Activated CD4-positive, CD25-positive, alpha-beta regulatory T cell treated with anti-CD3 and anti-CD28 coated beads, Interleukin-2, amount 50 U/mL, for 16 hours (primary cell): ENCODE measurements at places on chromosomes 13 and 19.

DNA sequence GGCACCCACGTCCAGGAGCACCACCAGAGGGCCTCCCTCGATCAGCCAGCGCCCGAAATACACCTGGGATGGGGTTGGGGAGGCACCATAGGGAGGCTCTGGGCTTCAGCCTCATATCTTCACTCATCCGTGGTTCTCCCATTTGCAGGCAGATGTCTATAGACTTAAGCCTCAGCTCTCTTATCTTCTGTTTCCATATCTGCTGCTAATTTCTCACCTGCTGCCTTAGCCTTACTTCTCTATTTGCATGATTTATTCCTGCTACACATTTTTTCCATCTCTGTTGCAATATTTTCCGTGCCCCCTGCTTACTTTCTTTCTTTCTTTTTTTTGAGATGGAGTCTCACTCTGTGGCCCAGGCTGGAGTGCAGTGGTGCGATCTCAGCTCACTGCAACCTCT lies 5.8 kb downstream of the GYS1 start:
- no peak for DNase-seq

DNA sequence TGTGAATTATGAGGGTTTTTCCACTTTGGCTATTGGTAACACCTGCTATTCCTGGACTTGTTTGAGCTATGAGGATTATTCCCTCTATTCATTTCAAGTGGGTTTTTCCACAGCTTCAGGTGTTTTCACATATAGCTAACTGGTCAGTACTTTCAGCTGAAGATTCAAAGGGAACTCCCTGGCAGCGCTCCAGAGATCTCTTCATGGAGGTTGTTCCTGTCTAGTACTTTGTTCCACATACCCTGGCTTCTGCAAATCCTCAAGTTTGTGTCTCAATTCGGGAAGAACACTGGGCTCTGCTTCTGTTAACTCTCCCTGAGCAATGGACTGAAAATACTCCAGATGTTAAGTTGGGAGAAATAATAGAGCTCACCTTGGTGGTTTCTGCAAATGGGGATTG lies 5.6 kb upstream of the ZNF607 start:
- DNase-seq, result no peak

DNA sequence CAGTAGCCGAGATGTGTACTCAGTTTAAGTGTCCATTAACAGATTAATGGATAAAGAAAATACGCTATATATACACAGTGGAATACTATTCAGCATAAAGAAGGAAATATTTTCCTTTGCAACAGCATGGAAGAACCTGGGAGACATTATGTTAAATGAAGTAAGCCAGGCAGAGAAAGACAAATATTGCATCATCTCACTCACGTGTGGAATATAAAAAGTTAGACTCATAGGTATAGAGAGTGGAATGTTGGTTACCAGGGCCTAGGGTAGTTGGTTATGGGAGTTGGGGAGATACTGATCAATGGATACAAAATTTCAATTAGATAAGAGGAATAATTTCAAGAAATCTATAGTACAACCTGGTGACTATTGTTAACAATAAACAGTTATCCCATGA lies 210.1 kb downstream of the MAB21L1 start:
- DNase-seq, result no peak

- no peak for DNase-seq
Measured at GRCh38 chr19:21472507-21472906, 32.9 kb upstream of the ZNF429 start.

DNA sequence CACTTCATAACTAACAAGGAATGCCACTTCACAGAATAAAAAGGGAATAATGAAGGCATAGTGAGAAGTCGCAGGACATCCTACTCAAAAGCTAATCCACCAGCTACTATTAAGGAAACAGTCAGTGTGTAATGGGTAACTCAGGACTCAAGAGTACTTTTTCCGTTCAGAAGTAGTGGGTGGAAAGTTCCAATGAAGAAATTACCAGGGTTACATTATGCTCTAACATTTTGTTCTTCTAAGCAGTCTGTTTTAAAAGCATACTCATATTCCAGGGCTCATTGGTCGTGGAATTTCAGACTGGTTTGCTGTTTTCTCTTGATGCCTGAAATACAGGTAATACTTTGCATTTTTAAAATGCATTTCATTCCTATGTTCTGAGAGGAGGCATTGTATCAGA lies 222.4 kb upstream of the IRS2 start:
- no peak for DNase-seq

- no peak for DNase-seq
Measured at GRCh38 chr19:9903336-9903735, 33.0 kb downstream of the OLFM2 start.

DNA sequence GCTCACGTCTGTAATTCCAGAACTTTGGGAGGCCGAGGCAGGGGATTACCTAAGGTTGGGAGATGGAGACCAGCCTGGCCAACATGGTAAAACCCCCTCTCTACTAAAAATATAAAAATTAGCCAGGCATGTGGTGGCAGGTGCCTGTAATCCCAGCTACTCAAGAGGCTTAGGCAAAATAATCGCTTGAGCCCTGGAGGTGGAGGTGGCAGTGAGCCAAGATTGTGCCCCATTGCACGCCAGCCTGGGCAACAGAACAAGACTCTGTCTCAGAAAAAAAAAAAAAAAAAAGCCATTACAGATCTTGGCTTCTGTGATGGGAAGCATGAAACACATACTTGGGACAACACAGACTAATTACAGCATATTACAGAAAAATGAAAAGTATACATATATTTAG lies 1404.5 kb upstream of the SPRY2 start:
- no peak for DNase-seq

- DNase-seq, result no peak
Measured at GRCh38 chr19:13629687-13630357, 123.5 kb upstream of the CACNA1A start.

- no peak for DNase-seq
Measured at GRCh38 chr13:27168906-27169657, 2.5 kb downstream of the USP12 start.

GRCh38 chr19:33032218-33032781 lies 32.4 kb downstream of the RHPN2 start:
- no peak for DNase-seq

DNA sequence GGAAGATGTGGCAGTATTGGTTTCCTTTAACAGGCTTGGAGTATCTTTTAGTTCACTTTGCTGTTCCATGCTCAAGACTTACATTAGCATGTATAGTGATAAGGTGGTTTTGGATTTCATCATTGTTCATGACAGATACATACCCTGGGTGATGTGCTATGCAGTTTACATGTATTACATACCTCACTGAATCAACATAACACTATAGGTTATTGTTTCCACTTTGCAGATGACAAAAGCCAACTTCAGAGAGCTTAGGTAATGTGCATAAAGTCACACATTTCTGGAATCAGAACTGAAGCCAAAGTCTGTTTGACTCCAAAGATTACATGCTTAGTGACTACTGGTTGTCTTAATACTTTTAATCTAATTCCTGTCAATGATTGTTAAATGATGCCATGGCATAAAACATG lies 7.1 kb downstream of the COMMD6 start:
- no peak for DNase-seq

- no peak for DNase-seq
Measured at GRCh38 chr13:50319635-50320255, 304.5 kb downstream of the KCNRG start.

GRCh38 chr19:46723023-46723461 lies 6.1 kb upstream of the PRKD2 start:
- no peak for DNase-seq

GRCh38 chr19:9381361-9381785 lies 18.6 kb downstream of the ZNF177 start:
- DNase-seq, result no peak

GRCh38 chr13:37173214-37173613 lies 67.8 kb upstream of the CSNK1A1L start:
- no peak for DNase-seq

DNA sequence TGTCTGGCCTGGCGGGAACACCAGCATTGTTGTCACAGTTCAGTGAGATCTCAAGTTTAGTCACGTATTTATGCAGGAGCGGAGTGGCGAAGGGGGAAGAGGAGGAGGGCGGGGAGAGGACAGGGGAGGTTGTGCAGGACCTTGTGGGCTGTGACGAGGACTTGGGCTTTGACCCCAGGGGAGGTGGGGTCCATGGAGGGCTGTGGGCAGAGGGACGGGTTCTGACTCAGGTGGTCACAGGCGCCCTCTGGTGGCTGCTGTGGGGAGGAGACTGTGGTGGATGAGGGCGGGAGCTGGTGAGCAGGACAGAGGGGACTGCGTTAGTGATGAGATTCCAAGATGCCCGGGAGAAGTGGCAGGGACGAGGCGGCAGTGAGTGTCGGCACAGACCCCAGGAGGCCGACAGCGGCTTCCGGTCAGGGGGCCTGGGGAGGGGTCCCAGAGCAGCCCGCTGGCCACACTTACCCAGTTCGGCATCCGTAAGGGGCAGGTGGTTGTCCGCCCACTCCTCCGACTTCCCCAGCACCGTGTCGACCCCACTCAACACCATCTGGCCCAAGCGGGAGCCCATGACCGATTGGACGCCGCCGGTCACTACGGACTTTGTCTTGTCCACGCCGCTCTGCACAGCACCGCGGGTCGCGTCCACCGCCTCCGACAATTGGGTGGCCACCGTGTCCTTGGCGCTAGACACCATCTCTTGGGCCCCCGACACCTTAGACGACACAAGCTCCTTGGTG lies 15.7 kb downstream of the PLIN3 start:
- DNase-seq, result peak; percentile 61

GRCh38 chr19:49356382-49356781 lies 5.8 kb downstream of the TEAD2 start:
- DNase-seq, result no peak

GRCh38 chr13:94710881-94711560 lies 1.3 kb downstream of the SOX21 start:
- DNase-seq, result no peak

GRCh38 chr13:97586941-97587340 lies 153.0 kb downstream of the RAP2A start:
- DNase-seq, result no peak

DNA sequence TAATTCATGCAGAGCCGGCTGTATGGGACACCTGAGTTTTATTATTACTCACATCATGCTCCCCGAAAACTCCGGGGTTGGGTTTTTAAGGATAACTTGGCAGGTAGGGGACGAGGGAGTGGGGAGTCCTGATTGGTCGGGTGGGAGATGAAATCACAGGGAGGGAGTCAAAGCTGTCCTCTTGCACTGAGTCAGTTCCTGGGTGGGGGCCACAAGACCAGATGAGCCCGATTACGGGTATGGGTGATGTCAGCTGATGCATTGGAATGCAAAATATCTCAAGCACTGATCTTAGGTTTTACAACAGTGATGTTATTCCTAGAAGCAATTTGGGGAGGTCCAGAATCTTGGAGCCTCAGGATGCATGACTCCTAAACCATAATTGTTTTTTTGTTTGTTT lies 18.6 kb upstream of the COG3 start:
- DNase-seq, result no peak

DNA sequence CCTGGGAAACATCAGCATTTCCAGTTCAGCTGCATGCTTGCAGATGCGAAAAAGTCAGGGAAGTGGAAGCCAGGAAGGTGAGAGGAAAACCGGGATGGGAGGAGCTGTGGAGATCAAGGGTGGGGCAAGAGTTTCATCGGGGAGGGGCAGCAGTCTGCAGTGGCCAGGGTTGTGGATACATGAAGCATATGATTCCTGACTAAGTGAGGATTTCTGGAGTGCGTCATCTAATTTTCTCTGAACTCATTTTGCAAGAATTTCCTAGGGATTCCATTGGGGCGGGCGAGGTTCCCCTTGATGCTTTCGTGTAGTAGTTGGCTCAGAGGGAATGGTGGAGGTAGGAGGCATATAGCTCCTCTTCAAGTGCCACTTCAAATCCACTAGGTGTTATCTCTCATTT lies 344.1 kb upstream of the TMTC4 start:
- no peak for DNase-seq
